ENCODE measurements at places on chromosomes 2 and 18.

DNA sequence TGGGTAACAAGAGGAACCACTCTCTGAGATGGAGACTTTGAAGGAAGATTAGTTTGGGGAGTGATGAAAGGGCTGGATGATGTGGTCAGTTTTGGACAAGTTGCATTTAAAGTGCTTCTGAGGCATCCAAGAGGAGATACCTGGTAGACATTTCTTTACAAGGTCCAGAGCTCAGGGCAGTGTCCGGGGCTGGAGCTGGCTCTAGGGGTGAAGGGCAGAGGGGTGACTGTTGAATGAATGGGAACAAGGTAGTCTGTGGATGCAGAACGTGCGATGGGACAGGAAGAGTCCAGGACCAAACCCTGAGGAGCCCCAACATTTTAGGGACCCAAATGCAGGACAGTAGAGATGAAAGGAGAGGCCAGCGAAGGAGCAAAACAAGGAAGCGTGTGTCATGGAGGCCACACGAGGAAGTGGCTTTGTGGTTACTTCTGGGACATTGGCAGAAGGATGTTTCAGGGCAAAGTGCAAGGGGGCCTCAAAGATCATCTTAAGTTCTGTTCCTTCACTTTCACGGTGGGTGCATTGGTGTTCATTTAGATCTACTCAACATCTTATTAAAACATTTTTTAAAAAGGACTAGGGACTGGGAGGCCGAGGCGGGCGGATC is 13.6 kb upstream of the GPR35 start:
- no peak for DNase-seq

DNA sequence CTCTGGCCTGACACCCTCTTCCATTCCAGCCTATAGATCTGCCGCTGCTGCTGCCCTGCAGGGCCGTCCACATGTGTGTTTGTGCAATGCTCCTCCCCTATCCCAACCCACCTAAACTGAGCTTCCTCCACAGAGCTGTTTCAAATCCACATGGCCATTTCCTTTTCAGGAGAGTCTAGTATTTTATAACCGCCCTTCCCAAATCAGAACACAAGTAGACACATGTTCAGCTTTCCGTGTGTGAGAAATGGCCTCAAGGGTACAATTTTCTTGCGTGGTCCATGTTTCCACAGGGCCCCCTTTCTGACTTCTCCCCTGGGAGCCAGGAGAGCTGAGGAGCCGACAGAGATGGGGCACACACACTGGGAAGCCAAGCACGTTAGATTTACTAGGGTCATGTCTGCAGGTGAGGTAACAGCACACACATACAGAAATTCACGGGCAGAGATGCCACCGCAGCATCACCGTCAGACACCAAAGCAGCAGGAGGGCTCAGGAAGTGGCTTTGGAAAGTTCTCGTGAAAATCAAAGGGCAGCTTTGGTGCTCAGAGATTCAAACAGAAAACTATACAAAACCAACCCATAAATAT is 102.9 kb upstream of the TGFA start:
- no peak for DNase-seq

DNA sequence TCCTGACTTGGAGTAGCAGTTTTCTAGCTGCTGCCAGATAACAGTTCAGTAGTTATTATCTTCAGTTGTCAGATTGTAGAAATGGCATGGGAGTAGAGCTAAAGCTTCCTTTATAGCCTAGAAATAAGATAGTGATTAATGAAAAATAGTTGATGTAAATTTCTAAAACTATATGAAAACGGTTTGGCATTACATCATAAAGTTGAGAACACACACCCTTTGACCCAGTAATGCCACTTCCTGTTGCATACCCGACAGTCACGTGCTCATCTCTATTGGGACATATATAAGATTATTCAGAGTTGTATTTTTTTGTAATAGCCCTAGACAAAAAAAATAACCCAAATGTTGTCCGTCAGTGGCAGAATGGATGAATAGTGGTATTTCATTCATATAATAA is 39.4 kb upstream of the ASB1 start:
- no peak for DNase-seq

DNA sequence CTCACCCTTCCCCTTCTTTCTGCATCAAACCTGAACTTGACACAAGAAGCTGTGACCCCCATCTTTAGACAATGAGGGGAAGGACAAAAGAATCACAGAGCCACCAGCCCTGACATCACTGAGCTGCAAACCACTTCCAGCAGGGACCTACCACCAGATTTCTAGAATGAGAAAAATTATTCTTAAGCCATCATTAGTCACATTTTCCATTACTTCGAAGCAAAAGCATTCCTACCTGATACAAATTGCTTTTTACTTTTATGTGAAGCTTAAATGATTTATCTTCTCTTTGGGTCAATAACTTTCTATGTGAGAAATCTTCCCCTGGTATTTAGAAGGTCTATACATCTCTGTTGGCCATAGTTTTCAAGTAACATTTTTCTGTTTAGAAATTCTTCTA is 134.8 kb downstream of the TCF4 start:
- no peak for DNase-seq

GRCh38 chr2:231682603-231683291 is 25.6 kb upstream of the PTMA start:
- no peak for DNase-seq

DNA sequence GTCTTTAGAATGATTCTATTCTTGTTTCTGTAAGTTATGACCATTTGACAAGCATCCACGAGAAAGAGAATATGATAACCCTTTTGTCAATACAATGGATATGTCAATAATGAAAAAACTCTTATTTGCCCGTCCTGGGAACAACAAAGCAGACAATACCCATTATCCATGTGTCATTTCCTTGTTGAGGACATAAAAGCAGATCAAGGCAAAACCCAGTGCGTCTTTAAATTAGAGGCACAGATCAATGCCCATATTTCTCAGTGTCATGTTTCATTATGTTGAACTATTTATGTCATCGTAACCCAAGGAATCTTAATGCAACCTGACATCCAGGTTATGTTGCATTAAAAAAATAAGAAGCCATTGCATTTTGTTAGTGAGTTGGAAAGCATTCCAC is 365.0 kb upstream of the CELF4 start:
- no peak for DNase-seq

DNA sequence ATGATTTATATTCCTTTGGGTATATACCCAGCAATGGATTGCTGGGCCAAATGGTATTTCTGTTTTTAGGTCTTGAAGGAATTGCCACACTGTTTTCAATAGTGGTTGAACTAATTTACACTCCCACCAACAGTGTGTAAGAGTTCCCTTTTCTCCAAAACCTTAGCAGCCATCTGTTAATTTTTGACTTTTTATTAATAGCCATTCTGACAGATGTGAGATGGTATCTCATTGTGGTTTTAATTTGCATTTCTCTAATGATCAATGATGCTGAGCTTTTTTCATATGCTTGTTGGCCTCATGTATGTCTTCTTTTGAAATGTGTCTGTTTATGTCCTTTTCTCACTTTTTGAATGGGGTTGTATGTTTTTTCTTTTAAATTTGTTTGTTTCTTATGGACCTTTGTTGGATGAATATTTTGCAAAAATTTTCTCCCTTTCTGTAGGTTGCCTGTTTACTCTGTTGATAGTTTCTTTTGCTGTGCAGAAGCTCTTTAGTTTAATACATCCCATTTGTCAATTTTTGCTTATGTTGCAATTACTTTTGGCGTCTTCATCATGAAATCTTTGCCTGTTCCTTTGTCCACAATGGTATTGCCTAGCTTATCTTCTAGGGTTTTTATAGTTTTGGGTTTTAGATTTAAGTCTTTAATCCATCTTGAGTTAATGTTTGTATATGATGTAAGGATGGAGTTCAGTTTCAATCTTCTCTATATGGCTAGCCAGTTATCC is 119.7 kb upstream of the XIRP2 start:
- DNase-seq: no peak

DNA sequence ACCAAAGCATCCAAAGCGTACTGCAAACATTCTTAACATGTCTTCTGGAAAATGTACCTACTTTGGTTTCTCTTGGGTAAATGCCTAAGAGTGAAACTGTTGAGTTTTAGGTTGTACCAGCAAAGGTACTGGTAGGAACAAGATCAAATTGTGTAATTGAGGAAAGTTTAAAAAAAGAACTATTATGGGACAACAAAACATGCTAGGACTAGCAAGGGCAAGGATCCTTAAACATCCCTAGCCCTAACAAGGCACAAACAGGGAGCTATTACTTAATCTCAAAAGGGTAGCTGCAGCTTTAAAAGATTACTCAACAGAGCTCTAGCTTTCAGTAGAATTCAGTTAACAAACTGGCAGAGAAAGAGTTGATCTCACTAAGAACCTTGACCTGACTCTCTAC is 56.0 kb upstream of the GRB14 start:
- DNase-seq: no peak

All from hippocampal formation (tissue), 2 donors.